ENCODE measurements at places on chromosomes 4 and X.

GRCh38 chr4:76896614-76897535 is 1.1 kb downstream of the SOWAHB start:
- DNase-seq = peak; percentile 79

DNA sequence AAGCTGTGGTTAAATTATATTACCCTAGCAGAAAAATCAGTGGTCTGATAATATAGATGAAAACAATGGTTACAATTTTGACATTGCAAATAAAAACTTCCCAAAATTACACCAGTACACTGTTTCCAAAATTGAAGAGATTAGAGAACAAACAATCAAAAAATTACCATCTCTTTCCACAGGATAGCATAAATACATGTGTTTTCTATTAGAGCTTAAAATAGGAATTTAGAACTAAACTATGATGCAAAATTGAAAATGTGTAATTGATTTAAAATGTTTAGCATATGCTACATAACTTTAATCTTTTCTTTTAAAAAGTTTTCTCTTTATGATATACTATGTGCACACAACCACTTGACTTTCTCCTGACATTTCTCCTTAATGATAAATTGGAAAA is 6.7 kb downstream of the EDNRA start:
- DNase-seq = no peak

GRCh38 chr4:7336067-7336569 is 98.6 kb downstream of the PSAPL1 start:
- no peak for DNase-seq

- DNase-seq = no peak
Observed at GRCh38 chr4:87188048-87188447, 32.4 kb downstream of the KLHL8 start.

DNA sequence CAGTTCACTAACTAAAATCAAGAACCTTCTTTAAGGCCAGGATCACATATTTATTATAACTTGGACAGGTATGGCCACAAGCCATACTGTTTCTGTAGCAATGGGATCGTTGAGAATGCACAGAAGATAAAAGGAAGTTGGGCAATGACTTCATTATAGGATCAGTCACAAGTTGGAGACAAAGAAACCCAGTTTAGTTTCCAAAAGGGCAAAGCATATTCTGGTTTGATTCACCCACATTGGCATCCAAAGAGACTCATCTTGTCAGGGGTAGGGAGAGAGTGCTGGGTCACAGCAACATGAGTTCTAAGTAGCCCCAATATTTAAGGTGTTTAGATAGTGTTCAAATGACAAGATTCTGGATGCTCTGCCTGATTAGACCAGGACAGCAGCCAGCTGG is 317.1 kb upstream of the GALNT7 start:
- DNase-seq = no peak

Data from H7 (cell line).